ENCODE measurements at places on chromosomes 11 and 22. TPM values are rescaled to one million over a fixed set of nuclear protein-coding genes. Genes with fewer than 3 reads are reported as not detected.

DNA sequence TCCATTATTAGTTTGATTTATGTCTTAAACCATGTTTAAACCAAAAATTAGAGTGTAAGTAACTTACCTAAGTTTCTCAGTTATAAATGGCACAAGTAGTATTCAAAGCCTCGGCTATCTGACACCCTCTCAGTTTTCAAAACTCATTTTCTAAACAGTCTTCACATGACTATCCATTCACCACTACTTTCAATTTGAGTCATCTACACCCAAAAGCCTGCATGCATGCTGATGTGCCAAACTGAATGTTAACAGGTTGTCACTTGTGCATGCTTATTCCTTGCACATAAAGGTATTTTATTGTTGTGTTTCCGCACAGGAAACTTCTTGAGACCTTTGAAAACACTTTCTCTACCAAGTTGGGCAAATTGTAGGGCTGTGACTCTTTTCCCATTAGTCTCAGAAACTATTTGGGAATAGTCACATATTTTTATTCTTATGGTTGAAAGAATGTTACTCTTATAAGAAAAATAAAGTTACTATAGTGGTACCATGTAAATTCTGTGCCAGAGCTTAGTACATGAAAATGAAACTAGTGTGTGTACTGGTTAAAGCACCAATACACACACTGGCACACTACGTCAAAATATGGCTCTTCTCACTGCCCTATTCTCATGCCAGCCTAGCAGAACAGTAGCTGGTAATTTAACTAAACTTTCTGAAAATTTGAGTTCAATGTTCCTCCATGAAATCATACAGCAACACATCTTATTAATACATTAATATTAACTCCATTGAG is 2.2 kb upstream of the OR51E2 start:
- no peak for DNase-seq
- no peaks in the 10 kb centered on the region for H3K27me3 ChIP-seq
- H3K36me3 ChIP-seq, result no peaks in the 10 kb centered on the region
- H3K4me3 ChIP-seq, result no peak overlapping the region

DNA sequence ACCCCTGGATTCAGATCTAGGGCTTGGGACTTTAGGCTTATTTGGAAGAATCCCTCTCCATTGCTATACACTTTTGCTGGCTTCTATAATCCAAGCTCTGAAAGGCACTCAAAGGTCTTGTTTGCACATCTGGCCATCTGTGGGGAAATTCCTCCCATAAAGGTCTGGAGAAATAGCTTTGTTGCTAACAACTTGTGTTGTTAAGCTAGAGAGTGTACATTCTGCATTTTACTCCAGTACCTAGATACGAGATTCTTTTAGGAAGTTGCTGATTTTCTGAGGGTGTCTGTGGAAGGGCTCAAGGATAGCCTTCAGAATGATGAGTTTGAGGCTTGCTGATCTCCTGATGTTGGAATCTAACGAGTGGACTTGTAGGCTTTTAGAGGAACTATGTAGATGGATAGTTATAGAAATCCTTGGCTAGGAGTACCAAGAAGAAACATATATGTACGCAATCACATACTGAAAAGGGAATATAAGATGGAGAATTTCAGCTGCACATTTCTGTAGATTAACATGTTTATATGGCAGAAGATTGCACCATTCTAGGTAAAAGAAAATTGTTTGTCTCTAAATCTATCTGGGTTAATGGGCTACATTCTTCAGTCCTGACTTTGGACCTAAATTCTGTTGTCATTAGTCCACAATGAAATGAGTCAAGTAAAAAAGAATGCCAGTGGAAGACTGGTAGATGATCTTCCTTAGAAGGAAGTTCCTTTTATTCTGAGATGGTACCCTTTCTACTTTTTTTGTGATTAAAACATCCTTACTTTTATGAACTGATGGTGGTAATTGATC is 51.0 kb downstream of the UBASH3B start:
- H3K4me1 ChIP-seq, result peaks cover 10% of the 10 kb centered on the region
- H3K27me3 ChIP-seq, result no peaks in the 10 kb centered on the region
- DNase-seq, result no peak
- no peak overlapping the region for H3K27ac ChIP-seq
- no peaks in the 10 kb centered on the region for H3K36me3 ChIP-seq
- no peak overlapping the region for H3K4me3 ChIP-seq

DNA sequence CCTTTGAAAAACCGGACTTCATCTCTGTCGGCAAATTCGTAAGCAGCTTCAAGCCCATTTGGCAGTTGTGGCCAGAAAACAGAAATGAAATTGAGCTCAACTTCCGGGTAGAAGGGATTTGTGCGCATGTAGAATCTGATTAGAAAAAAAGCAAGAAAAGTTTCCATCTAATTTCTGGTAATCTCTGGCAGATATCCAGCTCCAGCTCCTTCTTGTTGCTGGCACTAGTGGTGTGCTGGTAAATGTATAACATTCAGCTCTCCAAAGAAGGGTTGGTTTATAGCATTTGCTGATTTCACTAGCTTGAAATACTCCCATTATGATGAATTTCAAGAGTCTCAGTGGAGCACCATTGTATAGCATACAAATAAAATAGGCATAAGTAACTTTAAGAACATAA is 5.4 kb downstream of the MMP1 start:
- no peaks in the 10 kb centered on the region for H3K36me3 ChIP-seq
- no peaks in the 10 kb centered on the region for H3K27me3 ChIP-seq
- H3K4me1 ChIP-seq, result no peaks in the 10 kb centered on the region
- H3K4me3 ChIP-seq, result no peak overlapping the region
- no peak for DNase-seq

DNA sequence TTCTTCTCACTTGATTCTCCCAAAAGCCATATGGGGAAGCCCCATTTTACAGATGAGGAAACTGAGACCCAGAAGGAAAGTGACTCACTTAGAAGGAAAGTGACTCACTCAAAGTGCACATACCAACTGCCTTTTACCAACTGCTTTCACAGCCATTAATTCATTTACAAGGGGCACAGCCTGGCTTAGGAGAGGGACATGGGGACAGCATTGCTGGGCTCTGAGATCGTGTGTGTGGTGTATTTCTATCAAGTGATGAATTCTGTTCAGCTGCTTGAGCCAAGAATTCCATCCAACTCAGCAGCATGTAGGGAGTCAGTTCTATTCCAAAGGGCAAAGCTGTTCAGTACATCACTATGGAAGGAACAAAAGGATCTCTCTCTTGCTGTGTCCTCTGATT is 23.5 kb upstream of the PAK1 start:
- no peaks in the 10 kb centered on the region for H3K4me1 ChIP-seq
- H3K36me3 ChIP-seq, result no peaks in the 10 kb centered on the region
- no peak overlapping the region for H3K4me3 ChIP-seq
- H3K27me3 ChIP-seq, result no peaks in the 10 kb centered on the region

GRCh38 chr11:90274362-90274761 is 51.5 kb upstream of the CHORDC1 start:
- no peak for DNase-seq
- no peaks in the 10 kb centered on the region for H3K4me1 ChIP-seq
- H3K4me3 ChIP-seq, result no peak overlapping the region
- H3K36me3 ChIP-seq, result no peaks in the 10 kb centered on the region
- no peaks in the 10 kb centered on the region for H3K27me3 ChIP-seq

GRCh38 chr22:49101873-49102272 is 725.8 kb downstream of the BRD1 start:
- H3K36me3 ChIP-seq, result no peaks in the 10 kb centered on the region
- no peak overlapping the region for H3K27ac ChIP-seq
- no peaks in the 10 kb centered on the region for H3K27me3 ChIP-seq

DNA sequence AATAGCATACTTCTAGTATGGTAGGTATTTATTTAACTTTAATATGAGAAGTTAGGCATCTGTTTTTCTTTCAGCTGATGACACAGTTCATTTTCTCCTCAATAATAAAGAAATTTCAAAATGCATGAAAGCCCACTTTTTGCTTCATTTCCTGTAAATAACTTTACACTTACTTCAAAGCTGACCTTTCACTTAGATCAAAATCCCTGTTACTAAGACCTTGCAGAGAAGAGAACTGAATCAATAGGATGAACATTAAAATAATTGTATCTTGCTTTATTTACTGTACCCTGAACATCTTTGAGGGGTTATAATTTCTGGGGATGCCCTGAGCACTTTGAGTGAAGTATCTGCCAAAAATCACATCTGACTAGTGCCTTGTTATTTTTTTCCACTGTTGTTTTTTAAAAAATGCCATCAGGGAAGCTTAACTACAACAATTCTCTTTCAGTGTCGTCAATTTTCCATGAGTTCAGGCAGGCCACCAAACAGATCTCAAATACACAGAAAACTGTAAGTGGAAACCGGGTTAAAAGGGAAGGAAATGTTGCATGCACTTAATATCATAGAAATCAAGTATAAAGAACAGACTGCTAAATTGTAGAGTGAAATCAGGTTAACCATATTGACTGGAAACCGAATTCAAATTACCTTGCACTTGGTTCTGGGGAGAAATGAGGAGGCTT is 206.2 kb downstream of the MAML2 start:
- no peak overlapping the region for H3K27ac ChIP-seq
- H3K27me3 ChIP-seq, result no peaks in the 10 kb centered on the region
- H3K4me1 ChIP-seq, result peaks cover 3% of the 10 kb centered on the region
- no peak for DNase-seq

- H3K4me1 ChIP-seq, result peaks cover 13% of the 10 kb centered on the region
- H3K36me3 ChIP-seq, result no peaks in the 10 kb centered on the region
- no peaks in the 10 kb centered on the region for H3K27me3 ChIP-seq
- peak; percentile 83 for DNase-seq
- peak overlapping the region; percentile 88 for H3K27ac ChIP-seq
- H3K4me3 ChIP-seq, result peak overlapping the region; percentile 96
Measured at GRCh38 chr11:67468056-67468455, 995 bp downstream of the TMEM134 start.

DNA sequence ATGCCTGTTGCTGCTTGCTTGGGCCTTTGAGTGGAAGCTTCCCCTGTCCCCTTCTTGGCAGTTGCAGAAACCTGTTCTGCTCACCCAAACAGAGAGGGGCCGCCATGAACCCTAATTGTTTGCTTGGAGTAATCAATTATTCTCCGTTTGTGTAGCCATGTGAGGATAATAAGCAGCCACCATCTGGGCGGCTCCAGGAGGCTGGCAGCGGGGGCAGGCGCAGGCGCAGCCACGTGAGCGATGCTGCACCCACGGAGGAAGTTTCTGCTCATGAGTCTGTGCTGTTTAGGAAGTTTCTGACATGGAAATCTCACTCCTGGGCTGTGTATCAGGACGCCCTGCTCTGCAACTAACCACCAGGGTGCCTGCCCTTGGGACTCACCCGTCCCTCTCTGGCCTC is 90.1 kb downstream of the MPPED1 start:
- H3K36me3 ChIP-seq, result no peaks in the 10 kb centered on the region
- H3K27me3 ChIP-seq, result peaks cover 15% of the 10 kb centered on the region

GRCh38 chr22:30015229-30015797 is 65.0 kb upstream of the HORMAD2 start:
- H3K27me3 ChIP-seq, result no peaks in the 10 kb centered on the region
- H3K36me3 ChIP-seq, result peaks cover 98% of the 10 kb centered on the region
- H3K4me1 ChIP-seq, result no peaks in the 10 kb centered on the region
- no peak overlapping the region for H3K4me3 ChIP-seq

Gene OR2AG1
- not detected for total RNA-seq

Gene VPREB3
- total RNA-seq, result not detected

Gene ASCL2
- total RNA-seq, result 0.79 TPM

Gene RBMXL2
- not detected for total RNA-seq

Gene GLYATL2
- total RNA-seq, result not detected
